Myometrial cell (primary cell): ENCODE measurements at places on chromosomes 16 and 17. TPM values are rescaled to one million over a fixed set of nuclear protein-coding genes. Genes with fewer than 3 reads are reported as not detected.

CCL17 gene
- total RNA-seq, result not detected in 2 replicates

HIGD1B gene
- total RNA-seq, result not detected in 2 replicates

TMC8 gene
- not detected in 2 replicates for total RNA-seq

CACNG3 gene
- total RNA-seq, result not detected in 2 replicates

INCA1 gene
- total RNA-seq, result under 0.01 and 0.53 TPM in 2 replicates

WSB1 gene
- total RNA-seq, result 39.9 and 43.0 TPM in 2 replicates

SHISA6 gene
- total RNA-seq, result not detected in 2 replicates

KLHL10 gene
- under 0.01 TPM in 1 of 2 replicates, not detected in the other for total RNA-seq

SDK2 gene
- under 0.01 and 0.29 TPM in 2 replicates for total RNA-seq

CAPNS2 gene
- not detected in 2 replicates for total RNA-seq

SNF8 gene
- total RNA-seq, result 127 and 169 TPM in 2 replicates

LYZL6 gene
- total RNA-seq, result not detected in 2 replicates

PHAF1 gene
- 13.5 and 13.8 TPM in 2 replicates for total RNA-seq

GAS7 gene
- 15.1 and 17.6 TPM in 2 replicates for total RNA-seq
